CD8-positive, alpha-beta memory T cell (primary cell): ENCODE measurements at places on chromosomes 2 and 18.

- DNase-seq = no peak
Measured at GRCh38 chr2:240424341-240425235, 10.9 kb upstream of the GPC1 start.

- no peak for DNase-seq
Measured at GRCh38 chr2:28610583-28611201, 114.8 kb downstream of the PLB1 start.

DNA sequence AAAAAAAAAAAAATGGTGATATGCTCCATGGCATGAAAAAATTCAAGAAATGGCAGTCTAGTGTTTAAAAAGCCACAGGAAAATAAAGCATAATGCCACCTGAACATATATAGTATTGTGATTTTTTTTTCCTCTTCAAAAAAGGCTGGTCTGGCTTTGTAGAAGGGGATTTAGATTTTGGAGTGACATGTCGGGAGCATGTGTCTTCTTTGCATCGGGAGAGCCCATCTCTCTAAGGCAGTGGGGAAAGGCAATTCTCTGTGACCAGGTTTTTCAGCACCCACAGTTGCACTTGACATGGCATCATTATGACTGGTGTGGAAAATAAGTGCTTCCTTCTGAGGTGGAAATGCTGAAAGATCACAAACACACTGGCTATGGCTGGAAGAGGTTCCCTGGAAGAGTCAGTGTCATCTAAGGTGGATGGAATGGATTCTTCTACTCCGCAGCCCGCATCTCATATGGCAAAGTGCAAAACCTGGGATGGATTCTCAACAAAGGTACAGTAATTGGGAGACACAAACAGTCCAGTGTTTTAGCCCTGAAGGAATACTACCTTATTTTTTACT lies 172.5 kb downstream of the AGAP1 start:
- peak; percentile 43 for DNase-seq

- DNase-seq = no peak
Measured at GRCh38 chr18:26630596-26630995, 82.2 kb upstream of the KCTD1 start.

DNA sequence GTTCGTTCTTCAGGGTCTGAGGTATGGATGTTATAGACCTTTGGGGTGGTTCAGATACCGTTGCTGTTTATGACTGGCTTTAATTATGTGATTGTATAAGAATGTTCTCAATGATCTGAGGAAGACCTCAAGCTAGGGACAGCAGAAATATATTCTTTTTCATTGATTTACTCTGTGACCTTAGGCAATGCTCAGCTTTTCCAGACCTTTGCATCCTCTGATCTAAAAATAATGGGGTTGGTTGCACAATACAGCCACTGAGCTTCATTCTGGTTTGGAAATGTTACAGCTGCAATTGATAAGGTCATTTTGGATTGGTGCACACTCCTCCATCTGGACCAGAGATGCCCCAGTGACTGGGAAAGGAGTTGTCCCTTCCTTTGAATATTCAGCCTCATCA lies 17.2 kb upstream of the CABYR start:
- DNase-seq = no peak

DNA sequence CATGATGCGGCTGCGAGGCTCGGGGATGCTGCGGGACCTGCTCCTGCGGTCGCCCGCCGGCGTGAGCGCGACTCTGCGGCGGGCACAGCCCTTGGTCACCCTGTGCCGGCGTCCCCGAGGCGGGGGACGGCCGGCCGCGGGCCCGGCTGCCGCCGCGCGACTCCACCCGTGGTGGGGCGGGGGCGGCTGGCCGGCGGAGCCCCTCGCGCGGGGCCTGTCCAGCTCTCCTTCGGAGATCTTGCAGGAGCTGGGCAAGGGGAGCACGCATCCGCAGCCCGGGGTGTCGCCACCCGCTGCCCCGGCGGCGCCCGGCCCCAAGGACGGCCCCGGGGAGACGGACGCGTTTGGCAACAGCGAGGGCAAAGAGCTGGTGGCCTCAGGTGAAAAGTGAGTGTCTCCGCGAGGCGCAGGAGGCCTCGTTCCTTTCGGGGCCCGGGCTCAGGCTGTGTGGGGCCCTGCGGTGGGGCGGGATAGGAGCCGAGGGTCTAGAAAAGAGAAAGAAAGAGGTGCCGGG lies 520 bp downstream of the GLS start:
- DNase-seq = no peak

- DNase-seq = no peak
Measured at GRCh38 chr2:45932278-45932975, 281.0 kb downstream of the PRKCE start.

- DNase-seq = no peak
Measured at GRCh38 chr2:196079052-196079451, 10.4 kb upstream of the DNAH7 start.

- no peak for DNase-seq
Measured at GRCh38 chr2:199463708-199464605, 6.2 kb upstream of the SATB2 start.

- DNase-seq = no peak
Measured at GRCh38 chr2:158015428-158016076, 86.1 kb upstream of the UPP2 start.

DNA sequence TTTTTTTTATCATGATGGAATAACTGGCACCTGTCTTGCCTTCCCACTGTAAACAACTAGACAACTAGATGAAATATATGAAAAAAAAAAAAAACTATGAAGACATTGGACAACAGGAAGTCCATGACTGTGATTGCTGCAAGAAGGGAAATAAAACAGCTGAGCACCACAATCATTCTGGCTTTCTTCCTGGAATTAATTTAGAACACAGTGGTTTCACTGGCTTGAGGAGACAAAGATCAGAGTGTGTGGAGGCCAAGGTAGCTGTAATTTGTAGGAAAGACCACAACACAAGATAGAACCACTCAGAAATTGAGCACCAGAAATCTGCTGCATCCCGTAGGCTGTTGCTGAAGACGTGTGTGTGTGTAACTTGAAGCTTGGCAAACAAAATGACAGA lies 121.1 kb upstream of the PID1 start:
- no peak for DNase-seq

- no peak for DNase-seq
Measured at GRCh38 chr2:225182126-225182525, 139.9 kb upstream of the DOCK10 start.

DNA sequence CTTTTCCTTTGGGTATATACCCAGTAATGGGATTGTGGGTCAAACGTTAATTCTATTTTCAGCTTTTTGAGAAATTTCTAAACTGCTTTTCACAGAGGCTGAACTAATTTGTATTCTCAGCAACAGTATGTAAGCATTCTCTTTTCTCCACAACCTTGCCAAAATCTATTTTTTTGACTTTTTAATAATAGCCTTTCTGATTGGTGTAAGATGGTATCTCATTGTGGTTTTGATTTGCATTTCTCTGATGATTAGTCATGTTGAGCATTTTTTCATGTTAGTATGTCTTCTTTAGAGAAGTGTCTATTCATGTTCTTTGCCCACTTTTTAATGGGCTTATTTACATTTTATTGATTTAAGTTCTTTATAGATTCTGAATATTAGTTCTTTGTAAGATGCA lies 145.5 kb downstream of the TRABD2A start:
- no peak for DNase-seq

GRCh38 chr18:73060666-73061288 lies 193.0 kb upstream of the NETO1 start:
- no peak for DNase-seq

DNA sequence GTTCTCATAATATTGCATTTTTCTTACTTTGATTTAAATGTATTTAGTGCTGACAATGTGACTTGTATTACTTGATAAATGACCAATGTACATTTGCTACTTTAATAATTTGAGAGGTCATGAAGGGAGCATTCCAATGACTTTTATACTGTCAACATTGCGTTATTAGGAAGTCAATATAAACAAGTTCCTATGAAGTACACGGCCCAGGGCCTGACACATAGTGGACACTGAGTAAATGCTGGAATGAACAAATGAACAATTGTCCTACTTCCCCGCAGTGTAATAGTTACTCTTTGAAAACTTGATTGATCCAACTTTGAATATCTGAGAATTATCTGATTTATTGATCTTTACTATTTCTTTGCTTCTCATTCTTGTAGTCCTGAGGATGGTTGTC lies 47.3 kb downstream of the PKP4 start:
- DNase-seq = no peak

- DNase-seq = no peak
Measured at GRCh38 chr2:72347081-72347480, 199.4 kb upstream of the CYP26B1 start.

DNA sequence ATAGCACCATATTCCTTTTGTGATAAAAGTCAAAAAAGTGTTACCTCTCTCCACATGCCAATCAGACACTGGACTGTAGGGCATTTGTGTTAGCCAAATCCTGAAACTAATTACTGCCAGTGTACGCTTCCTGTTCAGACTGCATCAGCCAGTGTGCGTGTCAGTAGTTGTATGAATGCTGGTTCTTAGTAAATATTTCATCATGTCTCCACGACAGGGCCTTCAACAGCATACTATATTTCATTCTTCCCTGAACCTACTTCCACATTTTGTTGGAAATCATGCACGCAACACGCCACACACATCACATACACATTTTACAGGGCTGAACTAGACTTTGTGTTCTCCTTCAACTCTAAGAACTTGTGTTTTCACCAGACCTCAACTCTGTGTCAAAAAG lies 77.5 kb downstream of the EPB41L3 start:
- DNase-seq = no peak

GRCh38 chr2:157150747-157151146 lies 106.8 kb upstream of the GALNT5 start:
- DNase-seq = no peak

- DNase-seq = no peak
Measured at GRCh38 chr18:23459530-23459921, 6.4 kb downstream of the RIOK3 start.

DNA sequence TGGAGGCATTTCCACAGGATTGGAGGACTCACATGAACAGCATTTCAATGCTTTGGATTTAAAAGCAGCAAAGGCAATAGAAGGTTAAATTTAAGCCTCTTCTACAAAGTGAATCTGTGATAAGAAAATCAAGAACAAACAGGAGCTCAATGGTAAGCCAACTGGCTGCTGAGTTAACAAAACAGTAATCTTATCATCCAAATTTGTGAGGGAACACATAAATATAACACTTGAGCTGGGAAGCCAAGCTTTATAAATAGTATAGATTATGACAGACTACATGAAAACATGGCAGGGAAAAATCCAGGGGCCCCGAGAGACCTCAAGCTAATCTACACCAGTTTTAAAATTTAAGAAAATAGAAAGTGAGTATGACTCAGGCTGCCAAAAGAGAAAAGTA lies 108.5 kb upstream of the PGAP1 start:
- DNase-seq = no peak

DNA sequence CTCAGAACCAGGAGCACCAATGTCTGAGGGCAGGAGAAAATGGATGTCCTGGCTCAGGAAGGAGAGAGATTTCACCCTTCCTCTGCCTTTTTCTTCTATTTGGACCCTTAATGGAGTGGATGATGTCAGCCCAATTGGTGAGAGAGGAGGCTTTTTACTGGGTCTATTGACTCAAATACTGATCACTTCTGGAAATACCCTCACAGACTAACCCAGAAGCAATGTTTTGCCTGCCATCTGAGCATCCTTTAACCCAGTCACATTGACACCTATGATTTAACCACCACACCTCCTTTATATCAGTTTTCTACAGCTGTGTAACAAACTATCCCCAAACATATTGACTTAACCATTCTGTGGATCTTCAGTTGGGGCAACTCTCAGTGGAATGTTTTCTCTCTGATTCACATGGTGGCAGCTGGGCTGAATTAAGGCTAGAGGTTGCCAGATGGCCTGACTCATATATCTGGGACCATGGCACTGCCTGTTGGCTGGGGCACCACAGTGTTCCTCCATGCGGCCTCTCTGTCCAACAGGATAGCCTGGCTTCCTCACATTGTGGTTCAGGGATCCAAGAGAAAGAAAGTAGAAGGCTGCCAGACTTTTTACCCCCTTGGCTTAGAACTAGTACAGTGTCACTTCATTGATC lies 18.2 kb upstream of the MBOAT2 start:
- DNase-seq = no peak

DNA sequence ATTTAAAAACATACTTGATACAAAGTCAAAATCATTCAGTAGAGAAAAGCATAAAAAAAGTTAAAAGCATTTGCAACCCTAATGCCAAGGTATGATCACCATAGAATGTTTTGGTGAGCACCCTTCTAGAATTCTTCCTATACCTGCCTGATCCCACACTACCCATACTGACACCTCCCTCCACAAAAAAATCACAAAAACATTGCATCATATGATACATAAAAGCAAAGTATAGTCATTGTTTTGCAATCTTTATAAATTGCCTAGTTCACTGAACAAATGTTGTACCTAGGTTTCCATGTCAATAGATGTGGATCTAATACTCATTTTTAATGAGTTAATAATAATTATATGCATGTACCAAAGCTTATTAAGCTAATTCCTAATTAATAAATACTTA lies 54.1 kb downstream of the SLC9A4 start:
- no peak for DNase-seq

DNA sequence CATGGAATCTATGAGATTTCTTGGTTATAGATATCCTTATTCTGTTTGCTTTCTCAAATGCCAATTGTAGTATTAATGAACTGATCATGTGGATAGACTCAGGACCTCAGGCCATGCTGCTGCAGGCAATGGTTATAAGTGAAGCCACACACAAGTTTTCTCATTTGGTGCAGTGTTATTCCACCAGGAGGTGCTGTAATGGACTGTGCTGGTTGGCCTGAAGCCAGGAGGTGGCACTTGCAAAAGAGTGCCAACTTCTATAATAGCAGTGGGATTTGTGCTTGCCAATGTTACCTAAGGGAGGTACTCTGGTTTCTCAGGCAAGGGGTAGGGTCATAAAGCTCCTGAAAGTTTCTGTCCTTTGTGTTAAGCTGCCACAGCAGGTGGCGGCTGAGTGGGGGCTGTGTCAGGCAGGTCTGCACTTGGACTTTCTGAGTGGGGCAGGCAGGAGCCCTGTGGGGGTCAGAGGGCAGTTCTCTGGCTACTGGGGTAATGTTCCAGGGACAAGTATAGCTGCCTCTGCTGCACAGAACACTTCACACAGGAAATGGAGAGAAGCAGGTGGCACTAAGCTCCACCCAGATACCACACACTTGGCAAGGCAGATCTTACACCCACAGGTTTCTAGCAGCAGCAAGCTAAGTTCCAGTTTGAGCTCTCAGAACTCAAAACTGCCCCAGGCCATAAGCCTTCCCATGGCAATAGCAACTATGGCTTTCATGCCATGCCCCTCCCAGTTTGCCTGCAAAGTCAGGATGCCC lies 352.6 kb upstream of the CWC22 start:
- peak; percentile 60 for DNase-seq

- DNase-seq = no peak
Measured at GRCh38 chr2:105442056-105442455, 43.2 kb upstream of the FHL2 start.

GRCh38 chr2:218691234-218691633 lies 19.3 kb downstream of the STK36 start:
- no peak for DNase-seq

- no peak for DNase-seq
Measured at GRCh38 chr2:121099329-121100290, 185.4 kb downstream of the TFCP2L1 start.

DNA sequence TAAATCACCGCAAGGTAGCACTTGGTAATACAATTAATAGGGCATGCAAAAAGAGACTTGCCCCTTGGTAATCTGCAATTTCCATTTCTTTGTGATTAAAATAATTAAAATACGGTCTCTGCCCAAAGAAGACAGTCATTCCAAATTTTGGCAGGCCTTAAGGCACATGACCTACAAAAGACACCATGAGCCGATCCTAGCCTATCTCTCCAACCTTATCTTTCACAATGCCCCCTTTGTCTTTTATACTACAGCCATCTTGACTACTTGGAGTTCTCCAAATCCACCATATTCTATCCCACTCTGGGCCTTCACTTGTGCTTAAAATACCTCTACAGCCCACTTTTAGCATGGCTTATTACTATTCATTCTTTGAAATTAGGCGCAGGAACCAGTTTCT lies 23.3 kb downstream of the CFAP210 start:
- DNase-seq = no peak
